ENCODE measurements at places on chromosomes 6 and 20.

DNA sequence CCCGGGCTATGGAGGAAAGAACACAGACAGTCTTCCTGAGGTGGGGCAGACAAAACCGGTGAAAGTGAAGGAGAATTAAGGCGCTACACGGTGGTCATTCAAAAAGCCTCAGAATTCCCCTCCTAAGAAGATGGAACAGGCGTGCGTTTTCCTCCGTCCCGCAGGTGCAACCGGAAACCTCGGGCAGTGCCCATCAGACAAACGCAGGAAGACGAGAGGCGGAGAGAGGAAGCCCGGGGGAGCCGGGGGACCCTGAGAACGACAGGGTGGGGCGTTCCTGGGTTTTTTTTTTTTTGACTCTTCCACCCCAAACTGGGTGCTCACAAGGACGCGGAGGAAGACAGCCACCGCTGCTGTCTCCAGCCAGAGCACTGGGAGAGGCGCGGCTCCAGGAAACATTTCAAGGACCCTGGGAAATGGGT is 25.4 kb downstream of the TTLL2 start:
- no peak for DNase-seq

DNA sequence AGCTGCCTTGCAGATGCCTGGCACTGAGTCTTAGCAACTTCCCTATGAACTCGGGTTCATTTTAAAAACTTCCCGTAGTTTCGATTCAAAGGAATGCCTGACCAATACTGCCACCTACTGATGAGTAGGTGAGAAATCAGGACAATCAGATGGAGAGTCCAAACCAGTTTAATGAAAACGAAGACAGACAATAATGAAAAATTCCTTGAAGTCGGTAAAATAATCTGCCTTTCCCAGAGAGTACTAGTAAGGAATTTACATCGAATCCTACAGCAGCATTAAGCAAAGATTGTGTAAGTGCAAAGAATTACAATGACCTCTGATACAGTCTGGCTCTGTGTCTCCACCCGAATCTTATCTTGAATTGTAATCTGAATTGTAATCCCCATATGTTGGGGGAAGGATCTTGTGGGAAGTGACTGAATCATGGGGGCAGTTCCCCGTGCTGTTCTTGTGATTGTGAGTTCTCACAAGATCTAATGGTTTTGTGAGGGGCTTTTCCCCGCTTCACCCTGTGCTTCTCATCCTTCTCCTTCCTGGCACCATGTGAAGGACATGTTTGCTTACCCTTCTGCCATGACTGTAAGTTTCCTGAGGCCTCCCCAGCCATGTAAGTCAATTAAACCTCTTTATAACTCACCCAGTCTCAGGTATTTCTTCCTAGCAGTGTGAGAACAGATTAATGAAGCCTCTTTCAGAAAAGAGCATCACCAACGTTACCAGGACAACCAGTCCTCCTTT is 134.4 kb downstream of the ARHGAP18 start:
- DNase-seq, result no peak

DNA sequence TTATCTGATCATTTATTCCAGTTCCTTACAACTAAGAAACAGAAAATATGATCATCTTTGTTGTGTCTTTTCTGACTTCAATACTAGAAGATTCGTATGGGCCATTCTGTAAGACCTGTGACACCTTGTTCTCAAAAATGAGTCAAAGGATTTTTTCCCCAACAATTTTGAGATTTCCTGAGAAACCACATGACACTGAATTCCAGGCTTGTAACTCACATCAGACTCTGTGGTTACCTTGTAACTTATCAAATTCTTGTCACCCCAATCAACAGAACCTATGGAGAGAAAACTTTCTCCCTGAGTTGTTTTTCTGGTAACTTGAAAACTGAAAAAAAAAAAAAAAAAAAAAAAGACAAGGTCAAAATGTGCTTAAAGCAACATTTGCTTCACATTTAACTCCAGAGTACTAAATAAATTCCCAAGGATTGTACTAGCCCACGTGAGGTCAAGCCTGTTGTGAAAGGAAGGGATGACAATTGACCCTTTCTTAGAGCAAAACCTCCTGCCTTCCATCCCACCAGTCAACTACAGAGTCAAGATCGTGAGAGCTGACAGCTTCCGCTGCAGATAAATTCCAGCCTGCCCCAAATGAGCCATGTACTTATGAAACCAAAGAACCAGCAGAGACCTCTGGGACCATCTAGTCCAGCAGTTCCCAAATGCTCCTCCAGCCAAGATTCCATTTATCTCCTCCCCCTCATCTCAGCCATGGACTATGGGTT is 140.3 kb downstream of the TBX18 start:
- DNase-seq, result peak; percentile 76

GRCh38 chr20:45080867-45081624 is 19.9 kb downstream of the KCNS1 start:
- DNase-seq, result no peak

DNA sequence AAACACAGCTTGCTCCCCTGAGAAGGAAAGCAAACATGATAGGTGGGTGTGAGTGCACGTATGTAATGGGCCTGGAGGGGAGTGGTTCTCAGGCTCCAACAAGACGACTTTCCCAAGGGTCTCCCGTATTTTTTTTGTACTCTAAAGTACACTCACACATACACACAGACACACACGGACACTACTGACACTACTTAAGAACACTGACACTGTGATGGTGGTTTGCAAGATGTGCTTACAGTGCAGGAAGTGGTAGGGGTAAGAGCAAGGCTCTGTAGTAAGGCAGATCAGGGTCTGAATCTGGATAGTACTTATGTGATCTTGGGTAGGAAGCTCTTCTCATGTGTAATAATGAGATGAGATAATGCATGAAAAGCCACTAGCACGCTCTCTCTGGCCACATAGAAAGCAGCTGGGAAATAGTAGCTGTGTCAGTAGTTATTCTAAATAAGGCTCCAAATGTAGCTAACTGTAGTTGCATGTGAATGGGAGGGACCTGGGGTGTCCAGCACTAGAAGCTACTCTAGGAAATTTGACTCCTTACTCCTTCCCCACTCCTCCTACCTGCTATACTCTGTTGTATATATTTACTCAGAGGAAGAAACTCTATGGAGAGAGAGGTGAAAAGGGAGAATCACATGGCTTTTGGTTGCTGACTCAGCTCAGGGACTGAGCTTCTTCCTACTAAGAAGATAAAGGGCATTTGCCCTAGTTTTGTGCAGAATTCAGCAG is 8.4 kb upstream of the ZBTB24 start:
- DNase-seq, result no peak

DNA sequence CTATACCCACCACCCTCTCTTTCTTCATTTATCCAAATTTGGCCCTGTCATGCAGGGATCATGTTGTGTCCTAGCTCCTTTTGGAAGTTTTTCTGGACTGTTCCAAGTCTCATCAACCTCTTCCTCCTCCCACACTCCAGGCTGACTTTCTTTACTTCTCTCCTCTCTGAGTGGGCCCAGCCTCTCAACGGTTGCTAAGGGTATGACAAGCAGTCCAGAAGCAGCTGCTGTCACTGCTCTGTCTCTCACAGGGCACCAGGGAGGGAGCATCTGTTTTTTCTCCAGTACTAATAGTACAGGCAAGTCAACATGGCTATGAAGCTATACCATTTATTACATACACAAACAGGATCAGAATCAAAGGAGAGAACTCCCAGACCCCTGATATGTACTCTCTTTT is 8.2 kb downstream of the NT5DC1 start:
- no peak for DNase-seq

DNA sequence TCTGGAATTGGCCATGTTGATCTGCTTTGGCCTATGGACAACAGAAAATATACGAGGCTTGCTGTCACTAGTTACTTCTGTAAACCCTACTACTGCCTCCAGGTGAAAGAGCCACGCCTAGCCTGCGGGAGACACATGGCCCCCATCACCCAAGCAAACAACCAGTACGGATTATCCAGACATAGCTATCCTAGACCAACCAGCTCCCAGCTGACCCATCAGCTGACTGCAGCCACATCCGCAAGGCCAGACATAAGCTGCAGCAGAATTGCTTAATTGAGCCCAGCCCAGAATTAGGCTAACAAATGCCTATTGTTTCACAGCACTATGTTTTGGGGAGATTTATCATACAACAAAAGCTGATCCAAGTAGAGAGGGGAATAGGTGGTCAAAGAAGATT is 13.5 kb downstream of the REV3L start:
- no peak for DNase-seq

DNA sequence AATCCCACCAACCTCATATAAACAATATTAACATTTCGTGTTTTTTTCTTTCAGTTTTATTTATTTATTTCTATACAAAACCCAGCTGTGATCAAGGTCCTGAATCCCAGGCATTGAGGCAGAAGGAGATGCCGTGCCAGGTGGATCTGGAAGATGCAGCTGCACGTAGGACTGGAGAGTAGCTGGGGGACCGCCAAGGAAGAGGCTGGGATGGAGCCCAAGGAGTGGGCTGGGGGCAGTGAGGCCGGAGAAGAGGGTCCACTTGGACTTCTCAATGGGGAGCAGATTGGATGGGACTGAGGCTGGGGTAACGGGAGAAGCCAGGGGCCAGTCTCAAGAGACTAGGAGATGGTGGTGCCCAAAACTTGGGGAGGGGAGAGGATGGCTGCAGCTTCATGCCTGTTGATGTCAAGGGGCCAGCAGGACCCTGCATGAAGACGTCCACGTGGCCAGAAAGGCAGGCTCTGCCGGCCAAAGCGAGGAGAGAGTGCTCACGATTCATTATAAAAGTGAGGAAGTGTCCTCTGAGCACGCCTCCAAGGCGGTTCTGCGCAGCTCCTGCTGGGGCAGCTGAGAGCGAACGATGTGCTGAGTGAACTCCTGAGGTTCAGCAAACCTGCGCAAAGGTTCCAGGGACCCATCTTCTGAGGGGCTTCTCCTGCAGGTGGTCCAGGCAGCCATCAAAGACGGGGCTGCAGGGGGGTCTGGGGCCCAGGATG is 110.3 kb downstream of the BMP7 start:
- DNase-seq, result no peak

DNA sequence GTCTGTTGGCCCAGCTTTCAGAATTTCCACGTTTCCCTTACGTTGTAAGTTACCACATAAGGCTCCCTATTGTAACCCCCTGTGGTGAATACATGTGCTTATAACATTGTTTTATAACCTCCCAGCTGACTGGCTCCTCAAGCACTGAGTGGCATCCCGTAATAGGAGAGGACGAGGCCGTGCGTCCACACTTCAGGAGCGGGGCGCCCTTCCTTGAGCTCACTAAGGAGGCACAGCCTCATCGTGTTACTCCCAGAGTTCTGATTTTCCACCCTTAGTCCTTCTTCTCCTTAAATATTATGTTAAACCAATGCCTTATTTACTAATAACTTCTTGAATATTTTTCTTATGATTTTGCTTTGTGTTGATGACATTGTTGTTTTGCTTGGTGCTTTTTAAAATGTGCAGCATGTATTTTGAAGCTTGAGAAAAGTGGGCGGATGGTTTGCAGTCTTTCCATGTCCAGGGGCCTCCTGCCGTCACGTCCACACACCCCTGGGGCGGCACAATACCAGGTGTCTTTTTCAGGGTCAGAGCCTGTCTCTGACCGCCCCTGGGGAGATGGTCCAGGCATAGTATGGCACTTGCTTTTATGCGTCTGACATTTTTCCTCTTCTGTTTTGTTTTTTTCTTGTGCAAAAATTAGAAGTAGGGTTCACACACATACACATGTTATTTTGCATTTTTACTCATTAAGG is 181.8 kb downstream of the DLL1 start:
- no peak for DNase-seq

GRCh38 chr6:41291717-41292116 is 5.2 kb upstream of the TREM1 start:
- DNase-seq, result no peak
